ENCODE measurements at places on chromosomes 13 and 19.
A peak's percentile ranks its signal among the peaks of the same experiment; 100 is the strongest.

- DNase-seq, result no peak
These were observed 681.7 kb downstream of the PCDH17 start for GRCh38 chr13:58313219-58313618.

GRCh38 chr13:93372856-93373255 lies 146.2 kb downstream of the GPC6 start:
- DNase-seq, result peak; percentile 55

GRCh38 chr13:93217721-93218261 lies 8.8 kb upstream of the GPC6 start:
- DNase-seq, result peak; percentile 41

GRCh38 chr13:40172878-40173277 lies 493.6 kb downstream of the FOXO1 start:
- peak; percentile 64 for DNase-seq
